ENCODE measurements at places on chromosomes 3 and 15.

- DNase-seq = no peak
Observed at GRCh38 chr3:123397050-123397590, 51.8 kb downstream of the ADCY5 start.

- DNase-seq = no peak
Observed at GRCh38 chr3:196194542-196194915, 16.7 kb downstream of the ZDHHC19 start.

- no peak for DNase-seq
Observed at GRCh38 chr15:90513448-90513847, 16.3 kb upstream of the CRTC3 start.

- DNase-seq = peak; percentile 27
Observed at GRCh38 chr15:67175643-67176071, 78.8 kb downstream of the AAGAB start.

DNA sequence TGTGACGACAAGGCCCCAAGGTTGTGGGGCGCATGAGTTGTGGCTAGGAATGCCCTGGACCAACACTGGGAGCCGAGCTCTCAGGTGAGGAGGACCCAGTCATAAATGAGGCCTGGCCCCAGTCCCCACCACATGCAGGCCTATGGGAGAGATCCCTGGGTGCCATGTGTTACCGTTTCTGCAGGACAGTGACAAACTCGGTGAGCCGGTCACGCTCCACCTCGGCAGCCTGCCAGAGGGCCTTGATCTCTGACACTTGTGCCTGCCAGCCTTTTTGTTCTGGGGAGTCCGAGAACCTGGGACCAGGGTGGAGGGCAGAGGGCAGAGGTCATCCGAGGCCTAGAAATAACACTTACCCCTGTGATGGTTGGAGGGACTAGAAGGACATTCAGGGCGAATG is 27.7 kb upstream of the HHATL start:
- DNase-seq = no peak

DNA sequence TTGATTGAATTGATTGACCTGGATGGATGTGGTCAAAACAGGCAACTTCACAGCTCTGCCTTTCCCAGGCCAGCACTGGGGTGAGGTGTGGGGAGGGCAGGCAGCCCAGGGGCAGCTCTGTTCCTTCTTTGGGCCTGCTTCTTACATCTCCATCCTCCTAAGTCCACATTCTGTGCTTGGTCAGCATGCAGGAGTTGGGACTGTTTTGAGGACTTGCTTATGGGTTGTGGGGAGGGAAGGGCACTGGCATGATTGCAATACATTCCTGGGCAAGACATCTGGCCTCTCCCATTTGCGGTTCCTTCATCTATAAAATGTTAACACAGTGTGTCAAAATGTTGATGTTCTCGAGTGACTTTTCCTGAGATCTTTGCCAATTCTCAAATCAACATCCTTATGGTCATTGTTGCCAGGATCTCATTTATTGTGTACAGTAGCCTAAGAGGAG is 84.1 kb downstream of the ST6GAL1 start:
- no peak for DNase-seq

- no peak for DNase-seq
Observed at GRCh38 chr3:186362988-186363387, 954 bp upstream of the DGKG start.

DNA sequence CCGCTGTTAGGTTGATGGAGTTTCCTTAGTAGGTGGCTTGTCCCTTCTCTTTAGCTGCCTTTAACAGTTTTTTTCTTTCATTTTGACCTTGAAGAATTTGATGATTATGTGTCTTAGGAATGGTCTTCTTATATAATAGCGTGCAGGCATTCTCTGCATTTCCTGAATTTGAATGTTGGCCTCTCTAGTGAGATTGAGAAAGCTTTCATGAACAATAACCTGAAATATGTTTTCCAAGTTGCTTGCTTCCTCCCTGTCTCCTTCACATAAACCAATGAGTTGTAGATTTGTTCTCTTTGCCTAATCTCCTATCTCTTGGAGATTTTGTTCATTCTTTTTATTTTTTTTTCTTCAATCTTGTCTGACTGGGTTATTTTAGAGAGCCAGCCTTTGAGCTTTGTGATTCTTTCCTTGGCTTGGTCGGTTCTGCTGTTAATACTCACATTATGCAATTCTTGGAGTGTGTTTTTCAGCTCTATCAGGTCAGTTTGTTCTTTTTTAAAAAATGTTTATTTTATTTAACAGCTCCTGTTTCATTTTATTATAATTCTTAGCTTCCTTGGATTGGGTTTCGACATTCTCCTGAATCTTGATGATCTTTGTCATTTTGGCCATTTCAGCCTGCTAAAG is 627.9 kb downstream of the SI start:
- no peak for DNase-seq

DNA sequence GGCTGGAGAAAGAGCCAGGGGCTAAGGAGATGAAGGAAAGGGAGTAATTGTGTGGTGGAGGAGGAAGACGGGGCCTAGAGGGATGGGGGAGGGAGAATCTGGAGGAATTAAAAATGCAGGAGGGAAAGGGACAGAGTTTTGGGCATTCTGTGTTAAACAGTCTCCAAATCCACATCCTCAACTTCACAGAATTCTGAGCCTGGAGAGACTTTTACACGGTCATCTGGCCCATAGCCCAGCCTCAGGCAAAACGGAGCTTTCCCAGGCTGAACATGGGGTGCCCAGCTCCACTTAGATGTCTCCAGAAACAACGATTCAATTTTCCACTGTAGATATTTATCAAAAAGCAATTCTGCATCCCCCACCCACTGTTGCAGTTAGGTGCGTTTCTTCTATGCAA is 137.6 kb upstream of the HACD2 start:
- DNase-seq = no peak

GRCh38 chr3:145681181-145681580 is 479.8 kb downstream of the PLOD2 start:
- DNase-seq = no peak

DNA sequence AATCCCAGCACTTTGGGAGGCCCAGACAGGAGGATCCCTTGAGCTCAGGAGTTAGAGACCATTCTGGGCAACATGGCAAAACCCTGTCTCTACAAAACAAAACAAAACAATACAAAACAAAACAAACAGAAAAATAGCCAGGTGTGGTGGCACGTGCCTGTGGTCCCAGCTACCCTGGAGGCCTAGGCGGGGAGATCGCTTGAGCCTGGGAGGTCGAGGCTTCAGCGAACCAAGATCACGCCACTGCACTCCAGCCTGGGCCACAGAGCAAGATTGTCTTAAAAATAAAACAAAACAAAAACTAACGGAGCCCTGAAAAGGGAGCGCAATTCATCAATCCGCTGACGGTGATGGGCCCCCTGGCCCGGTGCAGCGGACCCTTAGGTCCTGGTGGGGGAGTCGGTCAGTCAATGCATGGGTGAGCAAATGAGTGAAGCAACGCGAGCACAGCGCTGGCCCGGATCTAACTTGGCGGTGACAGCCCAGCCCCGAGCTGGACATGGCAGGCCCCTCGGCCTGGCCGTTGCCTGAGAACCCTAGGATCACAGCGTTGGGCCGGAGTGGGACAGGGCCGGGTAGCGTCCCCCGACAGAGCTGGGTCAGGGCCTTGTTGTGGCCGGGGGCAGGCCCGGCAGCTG is 52.4 kb upstream of the BLM start:
- DNase-seq = no peak

Data from stimulated activated CD4-positive, alpha-beta T cell treated with anti-CD3 and anti-CD28 coated beads, Interleukin-4, amount 100 ng/mL, for 24 hours (primary cell).